Urothelium cell line (cell line): ENCODE measurements at places on chromosomes 2 and 18.

- no peak for DNase-seq
These were observed 90.6 kb upstream of the MBOAT2 start for GRCh38 chr2:9094117-9094516.

DNA sequence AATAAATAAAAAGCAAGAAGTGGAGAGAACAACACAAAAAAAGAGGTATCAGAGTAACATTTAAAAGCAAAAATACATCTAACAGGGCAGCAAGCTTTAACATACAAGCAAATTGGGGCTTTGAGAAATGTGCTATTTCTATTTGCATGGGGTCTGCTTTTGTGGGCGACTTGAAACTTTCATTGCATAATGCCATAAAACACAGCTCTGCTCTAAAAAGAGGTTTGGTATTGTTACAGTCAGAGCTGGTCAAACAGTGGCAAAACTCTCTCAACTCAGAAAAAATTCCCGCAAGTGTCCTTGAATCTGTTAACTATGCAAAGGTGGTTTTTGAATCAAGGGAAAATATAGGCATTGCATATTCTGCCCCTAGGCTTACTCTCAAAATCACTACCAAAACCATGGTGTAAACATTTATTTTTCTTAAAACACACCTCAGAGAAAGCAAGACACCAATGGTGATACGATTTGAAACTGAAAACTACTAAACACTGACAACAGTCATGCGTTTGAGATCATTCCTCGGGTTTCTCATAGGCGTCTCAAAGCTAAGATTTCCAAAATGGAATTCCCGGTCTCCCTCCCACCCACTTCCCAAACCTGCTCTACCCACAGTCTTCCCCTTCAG lies 45.5 kb downstream of the RNF152 start:
- no peak for DNase-seq

GRCh38 chr18:78884502-78884901 lies 95.1 kb upstream of the SALL3 start:
- no peak for DNase-seq

GRCh38 chr2:172096626-172097547 lies 5.8 kb downstream of the DLX2 start:
- DNase-seq = peak; percentile 47

GRCh38 chr2:113876503-113877387 lies 13.1 kb upstream of the ACTR3 start:
- DNase-seq = peak; percentile 91

DNA sequence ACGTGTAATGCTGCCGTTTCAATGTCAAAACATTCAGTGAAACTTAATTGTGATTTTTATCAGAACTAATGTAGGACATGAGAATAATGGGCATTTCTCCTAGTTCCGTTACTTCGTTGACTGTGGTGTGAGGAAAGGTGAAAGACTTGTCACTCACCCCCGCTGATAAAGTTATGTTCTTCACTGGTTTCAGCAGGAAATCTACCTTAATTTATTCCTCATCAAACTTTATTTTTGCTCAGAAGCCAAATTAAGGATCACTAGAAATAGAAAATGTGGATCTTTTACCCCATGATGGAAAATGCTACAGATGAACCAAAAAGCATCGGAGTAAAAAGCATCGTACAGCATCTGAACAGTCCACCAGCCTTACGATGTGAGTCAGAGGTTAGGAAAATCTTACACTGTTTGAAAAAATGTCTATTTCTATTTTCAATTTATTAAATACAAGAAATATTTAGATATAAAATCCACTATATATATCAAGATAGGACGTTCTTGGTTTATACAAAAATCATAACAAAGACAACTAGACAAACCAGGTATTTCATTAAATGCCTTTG lies 1.0 kb upstream of the ROCK1 start:
- peak; percentile 23 for DNase-seq

GRCh38 chr2:12173271-12173942 lies 427.0 kb downstream of the LPIN1 start:
- DNase-seq = no peak

DNA sequence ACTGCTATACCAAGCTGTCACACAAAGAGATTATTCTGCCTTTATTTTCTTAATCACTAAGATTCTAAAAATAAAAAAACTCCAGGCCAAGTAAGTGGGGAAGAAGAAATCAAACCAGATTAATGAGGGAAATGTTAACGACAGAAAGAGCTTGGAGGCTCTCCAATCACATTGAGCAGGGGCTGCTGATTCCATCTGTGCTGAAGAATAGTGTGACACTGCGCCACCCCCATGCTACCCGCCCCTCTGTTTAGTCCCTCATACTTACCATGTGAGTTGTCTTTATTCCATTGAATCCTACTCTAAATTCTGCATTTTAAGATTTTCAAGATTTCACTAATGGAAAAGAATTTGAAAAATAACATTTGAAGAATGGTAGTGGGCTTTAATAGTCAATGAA lies 998.0 kb upstream of the CDH2 start:
- DNase-seq = no peak

- DNase-seq = no peak
These were observed 346.7 kb upstream of the LRATD1 start for GRCh38 chr2:14285812-14286211.

DNA sequence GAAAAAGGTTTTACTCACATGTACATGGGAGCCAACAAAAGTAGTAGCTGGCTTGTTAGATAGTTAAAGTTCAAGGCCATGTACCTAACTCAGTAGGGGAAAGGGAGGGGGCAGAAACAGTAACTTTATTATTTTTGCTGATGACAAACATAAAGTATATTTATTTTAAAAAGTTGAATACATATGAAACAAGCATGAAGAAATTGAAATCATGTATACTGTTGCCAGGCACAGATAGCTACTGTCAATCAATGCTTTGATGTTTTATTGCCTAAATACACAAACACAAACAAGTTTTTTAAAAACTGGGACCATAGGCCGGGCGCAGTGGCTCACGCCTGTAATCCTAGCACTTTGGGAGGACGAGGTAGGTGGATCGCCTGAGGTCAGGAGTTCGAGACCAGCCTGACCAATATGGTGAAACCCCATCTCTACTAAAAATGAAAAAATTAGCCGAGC lies 7.6 kb upstream of the PSD4 start:
- DNase-seq = no peak

DNA sequence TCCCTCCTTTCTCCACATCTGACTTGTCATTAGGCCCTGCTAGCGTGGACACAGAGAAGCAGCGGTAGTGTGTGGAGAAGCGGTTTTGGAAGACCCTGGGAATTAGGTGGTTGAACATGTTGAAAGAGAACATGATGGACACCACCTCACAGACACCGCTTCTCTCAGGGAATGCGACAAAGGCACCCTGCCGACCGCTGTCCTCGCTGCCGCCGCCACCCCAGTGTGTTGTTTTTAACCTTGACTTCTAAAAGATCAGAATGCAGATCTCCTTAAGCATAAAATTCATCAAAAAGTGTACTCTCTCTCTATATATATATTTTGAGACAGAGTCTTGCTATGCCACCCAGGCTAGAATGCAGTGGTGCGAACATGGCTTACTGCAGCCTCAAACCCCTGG lies 33.2 kb downstream of the AQP4 start:
- DNase-seq = no peak

DNA sequence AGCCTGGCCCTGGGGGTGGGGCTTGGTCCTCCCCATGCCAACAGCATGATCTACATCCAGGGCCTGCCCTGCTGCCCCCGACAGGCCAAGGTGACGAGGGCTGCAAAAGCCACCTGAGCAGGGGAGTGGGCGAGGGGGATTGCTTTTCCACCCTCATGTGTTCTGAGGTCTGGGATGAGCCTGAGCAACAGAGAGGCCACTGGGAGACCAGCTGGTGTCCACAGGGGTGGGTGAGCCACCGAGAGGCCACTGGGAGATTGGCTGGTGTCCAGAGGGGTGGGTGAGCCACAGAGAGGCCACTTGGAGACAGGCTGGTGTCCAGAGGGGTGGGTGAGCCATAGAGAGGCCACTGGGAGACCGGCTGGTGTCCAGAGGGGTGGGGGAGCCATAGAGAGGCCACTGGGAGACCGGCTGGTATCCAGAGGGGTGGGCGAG lies 147.4 kb upstream of the GPC1 start:
- no peak for DNase-seq

DNA sequence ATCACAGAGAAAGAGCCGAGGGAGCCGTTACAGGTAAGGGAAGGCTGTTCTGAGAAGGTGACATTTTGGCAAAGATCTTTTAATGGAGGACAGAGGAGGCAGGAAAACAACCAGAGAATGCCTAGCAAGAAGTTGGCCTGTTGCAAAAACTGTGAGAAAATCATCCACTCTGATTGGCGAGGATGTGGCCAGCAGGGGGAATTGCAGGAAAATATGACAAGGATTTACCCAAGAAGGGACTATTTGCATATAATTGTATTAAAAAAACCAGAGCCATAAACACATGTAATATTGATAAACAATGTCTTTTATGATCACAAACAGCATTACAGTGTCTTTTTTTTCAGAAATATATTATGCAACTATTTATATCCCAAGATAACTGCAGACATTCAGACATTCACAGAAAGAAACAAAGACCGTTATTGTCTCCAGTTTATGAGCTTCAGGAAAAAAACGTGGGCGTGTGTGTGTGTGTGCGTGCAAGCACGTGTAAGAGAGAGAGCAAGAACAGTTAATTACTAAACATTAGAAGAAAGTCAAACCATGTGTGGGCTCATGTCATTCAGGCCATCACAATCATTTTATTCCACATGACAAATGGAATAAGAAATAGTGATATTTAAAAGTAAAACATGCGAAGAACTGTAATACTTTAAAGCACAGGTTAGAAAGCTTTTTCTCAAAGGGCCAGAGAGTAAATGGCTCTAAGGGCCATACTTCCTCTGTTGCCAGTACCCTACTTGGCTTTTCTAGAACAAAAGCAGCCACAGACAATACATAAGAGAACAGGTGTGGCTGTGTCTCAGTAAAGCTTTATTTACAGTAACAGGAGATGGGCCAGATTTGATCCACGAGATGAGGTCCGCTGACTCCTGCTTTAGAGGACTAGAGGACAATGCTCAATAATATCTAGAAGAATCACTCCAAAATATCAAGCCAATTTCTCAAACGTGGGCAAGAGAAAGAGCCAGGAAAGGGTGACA lies 324.1 kb downstream of the DLGAP1 start:
- peak; percentile 56 for DNase-seq

GRCh38 chr2:8677646-8678592 lies 3.9 kb upstream of the ID2 start:
- DNase-seq = no peak

GRCh38 chr2:106851087-106851874 lies 34.7 kb downstream of the ST6GAL2 start:
- no peak for DNase-seq

DNA sequence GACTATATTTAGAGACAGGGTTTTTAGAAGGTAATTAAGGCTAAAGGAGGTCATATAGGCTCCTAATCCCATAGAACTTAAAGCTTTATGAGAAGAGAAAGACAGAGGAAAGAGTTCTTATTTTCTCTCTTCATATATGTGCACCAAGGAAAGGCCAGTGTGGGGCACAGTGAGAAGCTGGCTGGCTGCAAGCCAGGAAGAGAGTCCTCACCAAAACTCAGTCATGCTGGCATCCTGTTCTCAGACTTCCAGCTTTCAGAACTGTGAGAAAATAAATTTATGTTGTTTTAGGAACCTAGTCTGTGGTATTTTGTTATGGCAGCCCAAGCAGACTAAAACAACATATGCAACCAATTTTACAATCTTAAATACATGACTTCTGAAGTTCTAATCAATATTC lies 31.5 kb upstream of the ATIC start:
- no peak for DNase-seq

DNA sequence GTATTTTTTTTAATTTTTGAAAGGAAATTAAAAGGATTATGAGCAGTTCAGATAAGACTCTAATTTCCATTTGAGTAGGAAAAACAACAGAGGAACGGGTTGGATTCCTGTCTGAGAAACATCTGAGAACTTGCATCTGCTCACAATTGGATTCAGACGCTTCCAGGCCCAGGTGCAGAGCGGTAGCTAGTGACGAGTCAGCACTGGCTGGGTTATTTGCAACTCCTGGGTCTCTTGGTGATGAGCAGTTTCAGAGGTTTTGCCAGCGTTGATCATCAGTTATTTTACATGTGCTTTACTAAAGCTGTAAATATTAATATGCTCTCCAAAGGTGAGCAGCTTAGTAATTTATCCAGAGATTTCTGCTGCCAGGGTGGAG lies 39.1 kb upstream of the B3GNT7 start:
- DNase-seq = no peak
